CD4-positive, CD25-positive, alpha-beta regulatory T cell (primary cell): ENCODE measurements at places on chromosomes 3 and 15.

DNA sequence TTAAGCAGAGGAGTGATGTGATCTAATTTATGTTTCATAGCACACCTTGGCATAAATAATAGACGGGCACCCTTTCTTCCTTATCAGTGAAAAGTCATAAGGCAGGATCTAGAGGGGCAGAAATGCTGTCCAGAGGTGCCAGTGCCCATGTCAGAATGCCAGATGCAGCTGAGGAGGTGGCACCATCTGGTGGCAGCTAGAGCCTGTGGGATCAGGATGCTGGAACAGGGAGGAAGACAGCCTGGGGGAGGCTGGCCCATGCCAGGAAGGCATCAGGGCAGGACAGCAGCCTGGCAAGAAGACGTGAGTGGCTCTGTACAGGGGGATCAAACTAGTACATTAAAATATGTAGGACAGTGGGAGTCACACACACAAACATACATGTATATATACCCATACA lies 16.5 kb downstream of the MYH15 start:
- DNase-seq, result no peak

GRCh38 chr15:98682992-98683701 lies 34.8 kb downstream of the IGF1R start:
- DNase-seq, result no peak

DNA sequence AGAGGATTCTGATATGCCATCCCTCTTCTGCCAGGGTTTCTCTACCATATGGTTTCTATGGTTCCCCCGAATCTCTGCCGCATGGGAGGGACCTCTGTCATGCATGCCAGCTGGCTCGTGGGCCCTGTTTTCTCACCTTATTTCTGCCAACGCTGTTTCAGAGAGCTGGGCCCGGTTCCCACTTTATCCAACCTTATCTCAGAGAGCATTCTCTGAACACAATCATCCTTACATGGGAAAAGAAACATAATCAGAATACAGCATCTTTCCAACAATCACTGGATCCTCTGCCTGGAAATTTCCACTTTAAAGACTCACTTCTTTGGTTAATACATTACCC lies 234.5 kb upstream of the ZBTB20 start:
- no peak for DNase-seq

DNA sequence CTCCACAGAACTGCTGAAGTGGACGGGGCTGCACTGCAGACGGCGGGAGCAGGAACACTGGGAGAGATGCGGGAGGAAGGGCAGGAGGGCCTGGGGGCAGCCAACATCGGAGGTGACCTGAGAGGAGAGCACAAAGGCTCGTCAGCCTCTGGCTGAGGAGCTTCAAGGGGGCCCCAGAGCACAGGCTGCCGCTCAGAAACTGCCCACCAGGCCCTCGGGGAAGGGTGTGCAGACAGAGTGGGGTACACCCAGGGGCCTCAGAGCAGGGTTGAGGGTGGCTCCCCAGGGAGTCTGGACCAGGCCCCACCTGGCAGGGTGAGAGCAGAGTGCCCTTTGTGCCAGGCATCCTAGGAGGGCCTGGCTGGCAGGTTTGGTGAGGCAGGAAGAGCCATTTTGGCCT lies 14.7 kb upstream of the RHO start:
- DNase-seq, result no peak

- DNase-seq, result no peak
These were observed 587.4 kb upstream of the KCNMB2 start for GRCh38 chr3:177948716-177949425.

GRCh38 chr3:86914670-86915069 lies 76.3 kb downstream of the VGLL3 start:
- DNase-seq, result no peak
